ENCODE measurements at places on chromosomes 7 and 10.

DNA sequence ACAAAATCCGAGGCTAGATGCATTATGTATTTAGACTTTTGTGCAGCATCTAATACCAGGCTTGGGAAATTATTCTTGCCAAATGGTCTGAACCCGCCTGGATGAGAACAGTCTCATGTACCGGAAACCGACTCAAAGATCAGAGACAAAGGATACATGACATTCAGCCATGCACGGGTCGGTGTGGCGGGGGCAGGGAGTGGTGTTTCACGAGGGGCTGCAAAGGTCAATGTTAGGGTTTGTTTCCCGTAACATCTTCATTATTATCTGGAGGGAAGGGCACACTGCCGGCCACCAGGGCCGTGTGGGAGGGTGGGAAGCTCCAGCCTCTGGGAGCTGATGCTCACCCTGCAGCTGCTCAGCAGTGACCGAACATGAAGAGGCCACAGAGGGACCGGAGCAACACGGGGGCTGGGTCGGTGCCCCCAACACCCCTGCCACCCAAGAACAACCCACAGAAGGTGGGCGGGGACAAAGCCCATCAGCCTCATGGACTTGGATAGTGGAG lies 23.1 kb downstream of the CNPY1 start:
- DNase-seq = no peak

- no peak for DNase-seq
These were observed 748 bp upstream of the SH3PXD2A start for GRCh38 chr10:103855852-103856796.

DNA sequence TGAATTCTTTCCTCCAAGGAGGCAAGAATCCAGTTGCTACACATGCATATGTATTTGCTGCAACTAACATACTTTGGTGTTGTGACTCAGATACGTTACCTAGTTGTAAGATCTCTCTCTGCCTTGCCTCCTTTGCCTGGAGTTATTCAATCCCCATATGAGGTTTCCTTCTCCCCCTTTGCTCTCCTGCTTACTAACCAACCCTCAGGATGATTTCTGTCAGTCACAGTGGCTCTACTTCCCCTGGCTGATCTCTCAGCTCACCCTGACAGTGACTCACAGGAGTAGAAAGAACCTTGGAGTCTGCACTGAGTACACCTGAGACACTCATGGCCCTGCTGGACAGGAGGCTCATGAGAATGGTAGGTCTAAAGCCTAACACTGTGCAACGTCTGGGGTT lies 92.0 kb downstream of the TMEM106B start:
- DNase-seq = no peak

DNA sequence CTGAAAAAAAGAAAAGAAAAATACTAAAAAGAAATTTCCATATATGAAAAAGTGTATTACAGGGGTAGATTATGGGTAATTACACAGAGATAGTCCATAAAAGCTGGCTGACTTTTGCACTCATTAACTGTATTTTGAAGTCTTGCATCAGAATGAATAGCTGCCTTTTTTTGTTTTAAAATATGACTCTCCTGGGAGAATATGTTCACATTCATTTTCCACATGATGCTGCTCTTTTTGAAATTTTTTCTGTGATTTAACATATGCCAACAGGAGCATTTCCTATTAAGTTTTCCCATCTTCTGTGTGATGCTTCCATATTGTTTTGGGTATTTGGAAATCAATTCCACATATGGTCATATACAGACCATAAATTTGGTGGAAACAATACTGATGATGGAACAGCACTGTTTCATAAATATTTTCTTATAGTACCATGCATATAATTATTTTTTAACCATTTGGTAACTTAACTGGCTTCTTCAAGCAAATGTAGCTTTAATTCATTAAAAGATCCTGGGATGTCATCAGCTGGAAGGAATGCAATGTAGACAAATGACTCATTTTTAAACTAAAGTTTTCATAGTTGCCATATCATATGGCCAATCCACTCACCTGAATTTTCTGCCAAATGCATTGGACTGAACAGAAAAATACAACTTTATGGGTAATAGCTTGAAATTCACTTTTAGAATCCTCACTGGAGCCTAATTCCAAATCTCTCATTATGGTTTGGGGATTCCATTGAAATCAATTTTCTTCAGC lies 313.9 kb upstream of the GLI3 start:
- no peak for DNase-seq

- no peak for DNase-seq
These were observed 39.6 kb downstream of the MPP7 start for GRCh38 chr10:28263136-28263857.

Measured in GM12892 (cell line).